Aortic smooth muscle cell (primary cell): ENCODE measurements at places on chromosomes 16 and 17. TPM values are rescaled to one million over a fixed set of nuclear protein-coding genes. Genes with fewer than 3 reads are reported as not detected.

Gene HS3ST3B1
- total RNA-seq, result 0.40 and 2.0 TPM in 2 replicates

Gene XAF1
- 26.8 and 31.7 TPM in 2 replicates for total RNA-seq

Gene LSM12
- 22.7 and 25.5 TPM in 2 replicates for total RNA-seq

Gene PPY
- total RNA-seq, result not detected in 2 replicates

Gene TP53TG3B
- not detected in 2 replicates for total RNA-seq

Gene HNF1B
- not detected in 2 replicates for total RNA-seq

Gene ALDH3A1
- total RNA-seq, result 1.1 and 2.7 TPM in 2 replicates

Gene TNK1
- not detected in 2 replicates for total RNA-seq

Gene ADCY7
- total RNA-seq, result 26.1 and 47.4 TPM in 2 replicates

Gene TAC4
- not detected in 2 replicates for total RNA-seq
